ENCODE measurements at places on chromosomes 5 and 9.

- no peak for DNase-seq
Observed at GRCh38 chr5:21254161-21254560, 1266.2 kb upstream of the CDH18 start.

DNA sequence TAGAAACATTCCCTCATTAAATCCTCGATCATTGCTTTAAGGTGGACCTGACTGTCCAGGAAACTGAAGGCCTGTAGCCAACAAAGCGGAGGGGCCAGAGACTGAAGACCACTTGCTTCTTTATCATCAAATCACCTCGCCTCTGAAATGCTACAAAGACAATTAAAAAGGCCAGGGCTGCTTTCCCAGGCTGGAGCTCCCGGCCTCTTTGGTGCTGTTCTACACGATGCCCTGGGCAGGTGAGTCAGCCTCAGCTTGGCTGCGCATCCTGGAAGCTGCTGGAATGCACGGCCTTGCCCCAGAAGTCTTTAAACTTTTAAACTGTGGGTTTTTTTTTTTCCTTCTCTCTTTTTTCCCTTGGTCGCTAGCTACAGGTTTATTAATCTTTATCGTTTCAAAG is 46.5 kb downstream of the SH3PXD2B start:
- DNase-seq, result no peak

DNA sequence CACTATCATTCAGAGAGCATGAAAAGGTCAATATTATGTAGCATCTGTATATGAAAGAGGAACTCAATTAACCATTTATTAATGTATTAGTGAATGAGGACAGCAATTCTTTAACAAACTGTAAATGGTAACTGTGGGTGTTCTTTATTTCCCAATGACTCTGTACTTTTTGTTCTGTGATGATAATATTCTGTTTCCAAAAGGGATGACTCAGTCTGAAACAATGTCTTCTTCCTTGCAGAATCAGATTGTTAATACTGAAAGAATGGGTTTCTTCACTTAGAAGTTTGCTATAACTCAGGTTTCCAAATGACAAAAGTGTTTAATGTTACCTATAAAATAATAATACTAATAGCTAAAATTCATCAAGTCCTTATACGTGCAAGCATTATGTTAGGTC is 1518.7 kb upstream of the WWC1 start:
- DNase-seq, result no peak

DNA sequence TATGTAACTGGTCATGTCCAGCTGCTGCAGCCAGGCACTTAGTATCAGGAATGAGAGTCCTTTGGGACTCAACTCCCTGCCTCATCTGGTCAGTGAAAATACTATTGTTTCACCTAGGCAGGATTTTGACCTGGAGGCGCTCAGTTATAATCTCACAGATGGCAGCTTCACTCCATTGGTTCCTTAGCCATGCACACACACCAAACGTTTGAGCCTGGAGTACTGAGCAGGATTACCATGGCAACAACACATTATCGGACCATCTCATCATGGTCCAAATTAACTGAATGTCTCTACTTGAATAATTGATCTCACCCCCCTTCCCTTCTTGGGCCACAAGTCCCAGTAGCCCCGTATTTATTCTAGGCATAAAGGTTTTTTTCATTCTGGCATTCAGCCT is 15.0 kb upstream of the SREK1 start:
- DNase-seq, result no peak

GRCh38 chr5:68548959-68549676 is 333.6 kb downstream of the PIK3R1 start:
- DNase-seq, result no peak

GRCh38 chr5:56350597-56351170 is 117.6 kb upstream of the ANKRD55 start:
- no peak for DNase-seq

DNA sequence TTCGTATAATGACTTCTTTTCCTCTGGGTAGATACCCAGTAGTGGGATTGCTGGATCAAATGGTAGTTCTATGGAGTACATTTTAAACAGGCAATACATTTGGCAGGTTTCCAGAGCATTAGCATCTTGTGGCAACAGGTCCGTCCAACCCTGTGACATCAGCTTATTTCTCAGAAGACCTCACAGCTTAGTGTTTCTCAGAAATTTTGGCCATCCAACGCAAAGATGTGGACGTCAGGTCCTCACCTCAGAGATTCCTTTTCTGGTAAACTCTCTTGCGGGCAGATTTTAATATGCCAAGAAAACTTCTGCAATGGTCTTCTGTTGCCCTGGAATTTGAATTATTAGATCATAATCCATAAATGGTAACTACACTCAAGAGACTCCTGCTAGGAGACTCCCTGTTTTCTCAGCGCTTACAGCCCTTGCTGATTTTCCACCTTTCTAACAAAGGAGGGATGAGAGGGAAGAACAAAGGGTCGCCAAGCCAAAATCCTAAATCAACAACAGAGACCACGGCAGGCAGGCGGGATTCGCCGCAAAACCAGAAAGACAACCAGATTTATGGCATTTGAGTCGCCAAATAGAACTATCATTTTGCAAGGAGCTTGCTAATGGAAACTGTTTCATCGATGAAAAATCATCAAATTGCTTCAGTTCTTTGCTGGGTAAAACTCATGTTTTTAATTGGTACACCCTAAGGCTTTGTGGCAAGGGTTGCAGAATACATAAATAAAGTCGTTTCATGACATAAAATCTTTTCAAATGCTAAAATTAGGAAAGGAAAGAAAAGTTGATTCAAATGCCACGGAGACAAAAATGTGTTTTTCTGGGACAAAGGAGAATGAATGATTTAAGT is 34.1 kb upstream of the PLPP1 start:
- DNase-seq, result no peak

GRCh38 chr5:141761-142160 is 49.5 kb upstream of the LRRC14B start:
- DNase-seq, result no peak

GRCh38 chr9:130421802-130422276 is 22.9 kb upstream of the ASS1 start:
- DNase-seq, result no peak

DNA sequence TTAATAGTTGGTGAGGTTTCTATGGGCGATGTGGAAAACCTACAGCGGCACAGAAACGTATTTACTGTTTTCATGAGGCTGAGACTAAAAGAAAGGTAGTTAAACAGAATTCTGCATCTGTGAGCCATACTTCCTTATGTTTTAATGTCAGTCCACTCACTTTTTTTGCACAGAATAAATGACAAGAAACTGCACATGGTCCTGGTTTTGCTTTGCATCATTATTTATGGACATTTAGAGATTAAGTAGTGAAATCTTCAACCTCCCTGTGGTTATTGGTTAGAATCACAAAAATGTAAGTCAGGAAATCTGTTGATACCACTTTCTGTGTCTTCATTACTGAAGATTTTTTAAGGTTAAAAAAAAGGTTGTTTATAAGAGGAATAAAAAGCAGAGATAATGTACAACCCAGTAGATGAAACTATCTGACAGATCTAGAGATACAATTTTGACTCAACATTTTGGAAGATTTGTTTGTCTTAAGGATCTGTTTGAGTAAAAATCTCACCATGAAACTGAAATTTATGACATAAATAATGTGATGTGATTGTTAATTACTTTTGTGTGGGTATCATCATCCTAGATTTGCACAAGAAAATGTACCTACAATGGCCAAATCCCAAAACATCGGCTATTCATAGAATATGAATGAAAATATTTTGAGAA is 2.4 kb downstream of the PRR16 start:
- no peak for DNase-seq

DNA sequence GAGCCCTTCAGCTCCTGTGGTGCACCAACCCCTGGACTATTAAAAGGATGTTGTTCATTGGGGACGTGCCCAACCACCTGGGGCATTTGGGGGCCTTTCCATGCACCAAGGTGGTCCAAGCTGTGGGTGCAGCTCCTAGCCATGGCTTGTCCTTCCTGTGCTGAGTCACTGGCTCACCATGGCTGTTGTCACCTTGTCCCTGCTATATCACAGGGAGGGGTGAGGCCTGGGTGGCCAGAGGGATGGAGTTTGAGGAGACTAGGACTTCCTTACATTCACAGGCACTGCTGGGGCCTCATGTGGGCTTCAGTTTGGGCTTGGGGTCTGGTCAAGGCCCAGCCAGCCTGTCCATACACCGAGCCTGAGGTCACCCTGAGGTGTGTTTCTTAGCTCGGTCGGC is 45.5 kb downstream of the PHF2 start:
- DNase-seq, result no peak

DNA sequence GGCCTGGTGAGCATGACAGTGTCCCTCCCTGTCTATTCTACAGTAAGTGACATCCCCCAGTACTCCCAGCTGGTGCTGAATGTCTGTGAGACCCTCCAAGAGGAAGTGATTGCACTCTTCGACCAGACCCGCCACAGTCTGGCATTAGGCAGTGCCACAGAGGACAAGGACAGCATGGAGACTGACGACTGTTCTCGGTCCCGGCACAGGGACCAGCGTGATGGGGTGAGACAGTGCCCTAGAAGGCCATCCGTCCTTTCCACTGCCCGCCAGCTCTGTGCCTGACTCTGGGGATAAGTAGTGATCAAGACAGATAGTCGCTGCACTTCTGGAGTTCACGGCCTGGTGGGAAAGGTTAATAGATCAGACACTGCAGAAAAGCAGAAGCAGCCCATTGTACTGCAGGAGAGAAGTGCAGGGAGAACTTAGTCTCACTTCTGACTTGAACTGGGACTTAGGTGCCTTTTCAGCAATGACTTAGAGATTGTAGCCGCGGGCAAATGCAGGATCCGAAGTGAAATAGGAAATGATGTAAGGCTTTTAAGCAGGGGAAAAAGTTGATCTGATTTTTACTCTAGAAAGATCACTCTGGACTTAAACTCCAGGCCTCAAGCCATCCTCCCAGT is 28.4 kb downstream of the SH3GLB2 start:
- DNase-seq, result no peak

GRCh38 chr5:134736173-134736812 is 2.1 kb upstream of the CAMLG start:
- no peak for DNase-seq

- DNase-seq, result no peak
Observed at GRCh38 chr5:68484307-68485068, 268.9 kb downstream of the PIK3R1 start.

- no peak for DNase-seq
Observed at GRCh38 chr9:35871545-35871944, 1.3 kb upstream of the OR13J1 start.

GRCh38 chr9:119101048-119101447 is 268.2 kb downstream of the BRINP1 start:
- DNase-seq, result no peak

DNA sequence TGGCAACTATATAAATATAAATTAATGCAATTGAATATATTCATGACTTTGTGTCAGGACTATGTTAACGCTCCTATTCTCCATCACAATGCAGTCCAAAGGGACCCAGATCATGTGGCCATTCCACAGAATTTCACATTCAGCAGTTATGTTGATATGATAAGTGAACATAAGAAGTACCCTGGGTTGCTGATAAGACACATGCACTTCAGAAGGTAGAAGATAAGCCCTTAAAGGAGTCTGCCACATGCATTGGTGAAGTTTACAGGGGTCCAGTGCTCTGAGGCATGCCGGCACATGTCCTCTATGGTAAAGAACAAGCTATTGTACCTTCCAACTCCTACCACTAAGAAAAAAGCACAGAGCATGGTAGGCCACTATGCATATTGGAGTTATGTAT is 76.4 kb downstream of the PHAX start:
- no peak for DNase-seq

DNA sequence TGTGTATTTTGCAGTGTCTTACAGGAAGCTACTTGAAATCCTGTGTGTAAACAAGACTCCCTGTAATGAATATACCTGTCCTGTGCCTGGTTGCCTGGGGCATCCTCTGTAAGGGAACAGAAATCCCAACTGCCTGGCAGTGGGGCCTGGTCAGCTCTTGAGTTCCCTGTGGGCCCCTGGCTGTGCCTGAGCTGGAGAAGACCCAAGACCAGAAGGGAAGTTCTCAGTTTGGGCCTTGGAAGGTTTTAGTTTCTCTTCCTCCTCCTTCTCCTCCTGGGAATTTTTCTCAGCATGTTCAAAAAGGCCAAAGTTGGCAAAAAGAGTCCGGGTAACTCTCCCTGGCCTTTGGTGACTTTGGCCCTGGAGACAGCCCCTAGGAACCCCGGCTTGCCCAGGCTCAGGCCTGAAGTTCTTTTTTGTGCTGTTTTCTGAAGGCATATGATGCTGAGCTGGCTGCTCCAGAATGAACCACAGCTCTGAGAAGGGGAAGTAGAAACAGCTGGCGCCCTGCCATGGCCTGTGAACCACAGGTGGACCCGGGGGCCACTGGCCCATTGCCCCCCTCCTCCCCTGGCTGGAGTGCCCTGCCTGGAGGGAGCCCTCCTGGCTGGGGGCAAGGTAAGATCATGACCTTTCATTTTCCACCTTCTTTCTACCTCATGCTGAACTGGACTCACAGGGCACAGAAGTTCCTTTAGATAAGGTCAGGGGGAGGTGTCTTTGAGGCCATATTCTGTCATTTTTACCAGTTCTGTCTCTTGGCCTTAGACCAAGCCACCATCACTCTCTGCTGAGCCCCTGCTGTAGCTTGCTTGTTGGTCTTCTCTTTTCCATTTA is 5.8 kb downstream of the TMEM268 start:
- no peak for DNase-seq

- DNase-seq, result no peak
Observed at GRCh38 chr5:17428176-17428800, 69.7 kb upstream of the TAF11L2 start.

- no peak for DNase-seq
Observed at GRCh38 chr5:74136276-74136825, 504.2 kb downstream of the ENC1 start.

GRCh38 chr5:127399068-127399467 is 108.5 kb downstream of the MEGF10 start:
- DNase-seq, result no peak

DNA sequence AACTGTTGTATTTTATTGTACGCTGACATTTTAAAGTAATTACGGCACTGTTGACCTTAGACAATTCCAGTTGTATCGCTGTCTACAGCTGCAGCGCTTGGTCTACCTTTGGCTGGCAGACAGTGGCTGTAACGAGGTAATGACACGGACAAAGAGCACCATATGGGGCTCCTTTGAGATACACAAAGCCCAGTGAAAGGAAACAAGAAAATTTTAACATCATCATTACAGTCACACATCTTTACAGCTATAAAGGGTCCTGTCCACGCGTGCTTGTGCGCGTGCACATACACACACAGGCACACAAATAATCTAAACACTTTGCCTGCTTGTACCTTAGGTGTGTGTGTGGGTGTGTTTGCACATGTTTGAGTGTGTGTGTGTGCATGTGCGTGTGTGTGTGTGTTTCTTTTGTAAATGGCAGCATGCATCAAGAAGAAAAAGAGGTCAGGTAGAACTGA is 946.0 kb downstream of the NR2F1-AS1 start:
- no peak for DNase-seq
